ENCODE measurements at places on chromosomes 3 and 15. TPM values are rescaled to one million over a fixed set of nuclear protein-coding genes. Genes with fewer than 3 reads are reported as not detected.

ELL3 gene
- 1.2 TPM for total RNA-seq

- DNase-seq = no peak
Measured at GRCh38 chr15:57025264-57025926, 107.0 kb downstream of the TCF12 start.

TF gene
- total RNA-seq = not detected

CHRM5 gene
- 0.36 TPM for total RNA-seq

- no peak for DNase-seq
Measured at GRCh38 chr3:65044401-65044800, 356.6 kb upstream of the ADAMTS9 start.

- DNase-seq = no peak
Measured at GRCh38 chr3:84998545-84998944, 39.8 kb downstream of the CADM2 start.

- DNase-seq = no peak
Measured at GRCh38 chr3:108011616-108012015, 79.2 kb downstream of the CD47 start.

DNA sequence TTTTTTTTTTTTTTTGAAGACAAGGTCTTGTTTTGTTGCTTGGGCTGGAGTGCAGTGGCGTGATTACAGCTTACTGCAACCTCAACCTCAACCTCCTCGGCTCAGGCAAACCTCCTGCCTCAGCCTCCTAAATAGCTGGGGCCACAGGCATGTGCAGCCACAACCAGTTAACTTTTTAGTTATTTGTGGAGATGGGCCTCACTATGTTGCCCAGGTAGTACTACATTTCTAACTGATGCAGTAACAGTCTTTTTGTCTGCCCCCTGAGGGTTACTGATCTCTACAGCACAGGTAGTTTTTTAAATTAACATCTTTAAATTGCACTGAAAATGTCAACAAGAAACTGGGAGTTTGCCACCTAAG lies 3.4 kb upstream of the LMLN start:
- DNase-seq = no peak

PLIN1 gene
- total RNA-seq = 0.29 TPM

GOLGA8G gene
- not detected for total RNA-seq

- no peak for DNase-seq
Measured at GRCh38 chr3:42164656-42165055, 73.5 kb downstream of the TRAK1 start.
